Right renal pelvis (tissue), 4 donors: ENCODE measurements at places on chromosomes 3 and 15. TPM values are rescaled to one million over a fixed set of nuclear protein-coding genes. Genes with fewer than 3 reads are reported as not detected.

- no peak for DNase-seq
These were observed 465.0 kb downstream of the PLOD2 start for GRCh38 chr3:145696011-145696410.

DNA sequence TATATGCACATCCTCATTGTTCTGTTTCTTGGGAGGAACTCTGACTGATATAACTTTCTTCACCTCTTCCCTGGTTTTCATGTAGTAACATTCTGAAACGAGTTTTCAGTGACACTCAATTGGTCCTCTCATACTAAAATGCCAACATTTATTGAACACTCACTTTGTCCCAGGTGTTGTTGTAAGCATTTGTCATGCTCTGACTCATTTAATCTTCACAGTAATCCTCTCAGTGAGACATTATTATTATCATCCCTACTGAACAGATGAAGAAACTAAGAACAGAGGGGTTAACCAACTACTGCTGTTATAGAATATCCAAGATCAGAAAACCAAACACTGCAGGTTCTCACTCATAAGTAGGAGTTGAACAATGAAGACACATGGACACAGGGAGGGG, 94.1 kb upstream of the MRPL3 start:
- no peak for DNase-seq

GRCh38 chr3:50318615-50319014, 3.9 kb downstream of the HYAL2 start:
- DNase-seq = no peak

DNA sequence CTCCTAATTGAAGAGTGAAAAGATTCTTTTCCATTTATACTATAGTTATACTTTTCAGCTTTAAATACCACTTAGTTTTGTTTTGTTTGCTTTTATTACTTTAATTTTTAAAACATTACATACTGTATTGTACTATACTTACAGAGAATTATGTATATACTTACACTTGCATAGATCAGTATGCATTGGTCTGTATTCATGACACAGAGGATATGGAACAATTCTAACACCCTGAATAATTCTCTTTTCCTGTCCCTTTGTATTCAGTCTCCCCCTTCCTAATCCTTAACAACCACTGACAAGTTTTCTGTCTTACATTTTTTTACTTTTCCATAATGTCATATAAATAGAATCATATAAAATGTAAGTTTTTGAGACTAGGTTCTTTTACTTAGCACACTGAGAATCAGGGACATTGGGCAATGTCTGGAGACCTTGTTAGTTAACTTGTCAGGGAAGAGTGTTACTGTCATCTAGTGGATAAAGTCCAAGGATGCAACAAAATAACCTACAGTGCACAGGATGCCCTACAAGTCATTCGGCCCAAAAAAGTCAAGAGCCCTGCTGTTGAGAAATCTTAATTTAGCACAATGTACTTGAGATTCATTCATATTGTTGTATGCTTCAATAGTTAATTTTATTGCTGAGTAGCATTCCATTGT, 95.7 kb upstream of the MCTP2 start:
- DNase-seq = no peak

GRCh38 chr3:88863196-88863595, 244.2 kb upstream of the EPHA3 start:
- DNase-seq = no peak

DNA sequence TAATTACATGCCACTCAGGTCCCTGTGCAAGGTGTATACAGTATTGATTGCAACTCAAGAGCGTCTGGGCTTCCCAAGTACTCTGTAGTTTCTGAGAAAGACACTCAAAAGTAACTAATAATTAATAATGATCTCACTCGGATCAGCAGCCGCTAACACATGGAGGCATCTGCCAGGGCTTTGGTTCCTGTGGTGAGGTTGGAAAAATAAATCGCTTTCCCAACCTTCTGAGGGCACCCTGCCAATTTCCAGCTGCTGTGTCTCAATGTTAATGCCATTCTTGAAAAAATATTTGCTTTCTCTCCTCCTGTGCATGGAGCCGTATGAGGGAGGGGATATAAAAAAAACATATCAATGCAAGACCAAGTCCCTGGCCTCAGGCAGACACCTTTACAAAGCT, 116.5 kb upstream of the SLC2A2 start:
- no peak for DNase-seq

GRCh38 chr15:26191193-26191592, 328.1 kb upstream of the ATP10A start:
- no peak for DNase-seq

The SI gene
- polyA plus RNA-seq = not detected

The SEMA6D gene
- polyA plus RNA-seq = 38.6 TPM

The STRIT1 gene
- polyA plus RNA-seq = 1.8 TPM

The CCR9 gene
- not detected for polyA plus RNA-seq

The BFSP2 gene
- polyA plus RNA-seq = 0.10 TPM

The MOBP gene
- polyA plus RNA-seq = 0.04 TPM
